ENCODE measurements at places on chromosomes 6 and 20. TPM values are rescaled to one million over a fixed set of nuclear protein-coding genes. Genes with fewer than 3 reads are reported as not detected.

DNA sequence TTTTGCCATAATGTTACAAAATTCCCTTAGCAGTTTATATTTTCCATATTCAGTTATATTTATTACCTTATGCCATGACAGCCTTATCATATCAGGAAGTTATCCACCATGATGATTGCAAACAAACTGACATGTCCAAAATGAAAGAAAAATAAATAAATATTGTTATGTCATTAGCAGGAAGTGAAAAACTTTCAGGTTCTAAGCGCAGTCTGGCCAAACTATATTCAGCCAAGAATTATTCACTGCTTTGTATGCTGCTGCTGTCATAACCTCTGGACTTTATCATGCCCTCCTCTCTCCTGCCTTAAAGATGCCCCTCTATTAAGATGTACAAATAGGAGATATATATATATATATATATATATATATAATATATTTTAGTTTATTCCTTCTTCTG lies 27.7 kb upstream of the DEFB112 start:
- DNase-seq, result no peak

- DNase-seq, result no peak
Measured at GRCh38 chr6:33339193-33339592, 21.6 kb upstream of the ZBTB22 start.

DNA sequence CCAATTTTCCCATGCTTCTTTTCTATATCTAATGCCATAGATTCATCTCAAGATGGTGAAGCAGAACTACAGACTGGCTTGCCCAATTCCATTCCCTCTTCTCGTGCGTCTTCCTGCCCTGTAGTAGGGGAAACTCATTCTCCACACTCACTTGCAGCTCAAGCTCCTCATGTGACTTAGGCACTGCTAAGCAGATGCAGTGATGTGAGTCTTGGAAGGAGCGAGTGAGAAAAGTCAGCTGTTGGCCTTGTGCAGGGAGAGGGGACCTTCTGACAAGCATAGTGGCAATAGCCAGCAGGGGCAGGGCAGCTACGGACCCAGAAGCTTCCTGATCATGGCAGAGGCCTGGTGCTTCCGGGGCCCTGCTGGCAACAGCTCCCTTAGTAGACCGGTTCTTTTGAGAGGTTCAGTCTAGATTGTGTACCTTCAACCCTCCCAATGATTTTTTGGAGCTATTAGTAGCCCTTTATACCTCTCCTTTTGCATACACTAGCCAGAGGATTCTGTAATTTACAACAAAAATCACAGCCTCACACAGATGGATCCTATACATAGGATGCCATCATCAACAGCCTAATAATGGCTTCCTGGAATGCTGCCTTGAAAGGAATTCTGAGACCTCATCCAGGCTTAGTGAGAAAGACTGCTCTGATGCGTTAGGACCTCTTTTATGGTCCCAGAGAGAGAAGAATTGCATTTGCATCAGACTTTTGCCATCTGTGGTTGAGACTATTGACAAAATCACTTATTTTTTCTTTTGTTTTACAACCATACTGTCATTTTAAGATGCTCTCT lies 121.5 kb upstream of the RIPOR2 start:
- DNase-seq, result no peak

DNA sequence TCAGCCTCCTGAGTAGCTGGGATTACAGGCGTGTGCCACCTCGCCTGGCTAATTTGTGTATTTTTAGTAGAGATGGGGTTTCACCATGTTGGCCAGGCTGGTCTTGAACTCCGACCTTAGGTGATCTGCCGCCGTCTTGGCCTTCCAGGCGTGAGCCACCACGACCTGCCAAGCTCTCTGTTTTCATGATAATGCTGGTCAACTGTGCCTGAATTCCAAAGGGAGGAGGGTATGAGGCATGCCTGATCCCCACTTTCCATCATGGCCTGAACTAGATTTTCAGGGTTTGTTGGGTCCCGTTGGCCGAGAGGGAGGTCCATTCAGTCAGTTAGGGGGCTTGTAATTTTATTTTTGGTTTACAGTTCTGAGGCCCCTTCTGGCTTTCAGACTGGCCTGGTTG lies 28.0 kb upstream of the ANGPT4 start:
- no peak for DNase-seq

- DNase-seq, result no peak
Measured at GRCh38 chr6:166938704-166939103, 17.6 kb downstream of the RNASET2 start.

DNA sequence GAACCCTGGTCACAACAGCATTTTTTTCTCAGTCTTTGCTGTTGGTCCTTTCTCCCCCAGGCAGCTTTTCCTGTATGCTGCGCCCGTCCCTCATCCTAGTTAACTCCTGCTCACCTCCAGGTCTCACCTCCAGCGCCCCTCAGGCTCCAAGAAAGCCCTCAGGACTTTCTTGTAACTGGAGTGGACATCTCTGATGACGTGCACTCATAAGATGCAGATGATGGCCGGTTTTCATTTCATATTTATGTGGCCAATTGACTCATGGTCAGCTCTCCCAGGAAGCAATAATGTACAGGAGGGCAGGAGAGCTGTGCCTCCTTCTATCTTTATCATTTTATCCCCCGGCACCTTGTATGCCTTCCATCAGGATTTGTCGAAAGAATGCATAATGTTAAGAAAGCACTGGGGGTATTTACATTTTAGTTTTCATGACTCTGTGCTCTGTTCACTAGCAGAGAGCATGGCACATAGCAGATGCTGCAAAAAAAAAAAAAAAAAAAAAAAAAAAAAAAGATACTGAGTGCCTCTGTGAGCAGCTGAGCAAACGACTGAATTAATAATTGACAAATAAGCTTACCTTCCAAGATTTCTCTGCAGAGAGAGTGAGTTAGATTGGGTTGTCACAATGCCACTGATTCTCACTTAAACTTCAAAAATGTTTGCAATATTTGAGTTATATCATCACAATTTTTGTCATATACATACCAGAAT lies 170.2 kb downstream of the DOK5 start:
- no peak for DNase-seq

DNA sequence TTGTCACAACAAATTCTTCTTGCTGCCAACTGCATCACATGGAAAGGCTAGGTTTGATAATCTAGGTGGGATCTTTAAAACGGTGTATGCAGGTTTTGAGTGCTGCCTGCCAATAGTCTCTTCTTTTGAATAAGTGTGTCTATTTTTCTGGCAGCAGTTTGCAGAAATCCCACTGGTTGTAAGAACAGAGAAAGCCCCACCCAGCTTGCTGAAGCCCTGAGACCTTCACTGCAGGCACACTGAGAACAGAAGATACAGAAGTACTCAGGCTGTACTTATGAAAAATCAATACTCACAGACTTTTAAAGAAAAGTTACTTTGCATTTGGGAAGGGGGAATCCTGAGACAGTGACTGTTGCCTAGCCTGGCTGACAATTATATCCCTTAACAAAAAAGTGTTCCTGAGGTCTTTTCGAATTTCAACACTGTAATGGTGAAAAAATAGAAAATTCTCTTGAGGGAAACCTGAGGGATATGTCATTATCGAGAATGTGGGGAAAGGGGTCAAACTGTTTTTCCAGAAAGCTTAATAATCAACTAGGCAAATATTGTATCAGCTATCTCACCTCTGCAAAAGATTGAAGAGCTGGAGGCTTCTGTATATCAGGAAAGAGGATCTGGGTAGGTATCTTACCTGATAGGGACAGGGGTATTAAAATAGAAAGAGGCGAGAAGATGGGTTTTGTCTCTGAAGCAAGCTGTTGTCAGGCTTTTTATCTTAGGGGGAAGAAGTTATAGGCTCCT lies 199.9 kb downstream of the LRFN2 start:
- no peak for DNase-seq

DNA sequence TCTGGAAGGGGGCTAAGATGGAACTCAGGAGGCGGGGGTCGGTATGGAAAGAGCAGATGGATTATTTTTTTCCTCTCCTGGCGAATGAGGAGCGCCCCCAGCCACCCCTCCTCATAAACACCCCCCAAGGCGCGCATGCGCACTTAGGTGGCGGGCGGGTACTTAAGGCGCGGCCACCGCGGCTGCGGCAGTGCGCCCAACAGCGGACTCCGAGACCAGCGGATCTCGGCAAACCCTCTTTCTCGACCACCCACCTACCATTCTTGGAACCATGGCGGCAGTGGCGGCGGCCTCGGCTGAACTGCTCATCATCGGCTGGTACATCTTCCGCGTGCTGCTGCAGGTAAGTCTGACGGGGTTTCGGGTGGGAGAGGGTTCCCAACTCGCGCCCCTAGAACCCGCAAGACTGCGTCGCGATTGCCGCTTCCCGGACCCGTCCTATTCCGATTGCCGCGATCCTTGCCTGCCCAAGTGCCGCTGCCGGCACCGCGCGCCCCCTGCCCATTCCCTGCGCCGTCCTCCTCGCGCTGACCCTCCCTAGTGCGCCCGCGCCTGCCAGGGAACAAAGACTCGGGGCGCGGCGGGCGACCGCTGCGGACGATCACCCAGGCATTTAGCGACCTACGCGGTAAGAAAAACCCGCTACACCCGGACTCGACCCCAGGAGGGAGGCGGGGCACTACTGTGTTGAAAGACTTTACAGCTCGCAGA lies at the start of gene NNAT:
Gene NNAT, plus strand, starts transcription at position 190 of the 711 bp plus-strand sequence. Its CDS starts 82 bp downstream, at position 272.
- DNase-seq, result no peak

DNA sequence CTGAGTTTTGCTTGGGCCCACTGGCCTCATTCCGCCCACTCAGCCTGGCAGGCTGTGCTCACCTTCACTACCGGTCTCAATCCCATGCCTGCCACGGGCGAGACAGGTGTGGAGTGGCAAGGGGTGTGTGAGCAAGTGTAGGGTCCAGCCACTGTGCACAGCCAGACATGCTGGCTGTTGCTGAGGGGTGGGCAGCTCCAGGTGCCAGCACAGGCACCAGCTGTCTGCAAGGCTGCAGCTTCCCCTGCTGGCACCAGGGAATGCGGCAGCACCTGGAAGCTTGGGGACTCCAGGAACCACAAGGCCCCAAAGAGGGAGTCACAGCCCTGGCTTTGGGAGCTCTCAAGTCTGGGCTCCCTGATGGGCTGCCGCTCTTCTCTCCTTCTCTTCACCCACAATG lies 372.7 kb downstream of the CBLN4 start:
- no peak for DNase-seq

DNA sequence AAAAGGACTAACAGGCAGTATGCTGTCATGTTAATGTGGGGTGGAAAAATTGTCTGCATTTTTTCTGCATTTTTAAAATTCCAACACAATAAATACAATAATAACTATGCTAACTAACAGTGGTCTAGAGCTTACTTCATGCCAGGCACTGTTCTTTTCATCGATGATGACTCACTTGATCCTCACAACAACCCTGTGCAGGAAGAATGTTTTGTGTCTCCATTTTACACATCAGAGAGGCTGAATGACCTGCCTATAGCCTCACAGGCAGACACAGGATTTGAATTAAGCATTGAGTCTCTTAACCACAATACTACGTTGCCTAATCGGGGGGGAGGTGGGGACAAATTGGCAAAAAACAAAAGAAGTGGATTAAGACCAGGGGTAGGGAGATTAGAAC lies 26.9 kb upstream of the FANCE start:
- DNase-seq, result no peak

DNA sequence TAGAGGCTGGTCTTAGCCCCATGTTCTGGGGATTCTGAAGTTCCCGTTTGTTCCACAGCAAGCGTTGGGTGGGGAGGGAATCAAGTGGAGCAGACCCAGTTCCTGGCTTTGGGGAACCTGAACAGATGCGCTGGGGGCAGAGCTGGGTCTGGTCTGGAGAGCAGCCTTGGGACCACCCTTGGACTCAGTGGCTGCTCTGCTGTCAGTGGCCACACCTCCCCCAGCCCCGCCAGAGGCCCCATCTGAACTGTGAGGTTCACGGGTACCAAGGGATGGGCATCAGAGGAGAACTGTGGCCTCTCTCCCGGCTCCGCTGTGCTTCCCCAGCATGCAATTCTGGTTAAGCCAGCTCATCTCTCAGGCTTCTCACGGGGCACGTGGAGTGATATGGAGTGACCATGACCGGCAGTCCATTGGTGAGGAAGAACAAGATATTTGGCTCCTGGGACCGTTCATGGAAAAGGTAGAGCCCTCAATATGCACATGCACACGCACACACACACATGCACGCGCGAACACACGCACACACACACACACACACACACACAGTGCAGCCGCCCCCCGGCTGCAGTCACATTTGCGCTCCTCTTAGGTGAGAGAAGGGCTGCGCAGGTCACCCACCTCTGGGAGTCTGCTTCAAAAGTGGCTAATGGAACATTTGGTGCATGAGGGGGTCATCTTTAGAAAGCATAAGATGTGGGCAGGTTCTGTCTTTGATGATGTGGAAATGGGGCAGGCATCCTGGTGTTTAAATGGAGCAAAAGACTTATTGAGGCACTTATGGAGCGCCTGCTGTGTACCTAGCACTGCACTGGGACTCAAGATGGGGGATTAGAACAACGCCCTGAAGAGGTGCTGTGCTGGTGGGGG lies 6.0 kb downstream of the DLGAP4 start:
- DNase-seq, result no peak

- DNase-seq, result no peak
Measured at GRCh38 chr20:62066983-62067433, 1.3 kb upstream of the TAF4 start.

DNA sequence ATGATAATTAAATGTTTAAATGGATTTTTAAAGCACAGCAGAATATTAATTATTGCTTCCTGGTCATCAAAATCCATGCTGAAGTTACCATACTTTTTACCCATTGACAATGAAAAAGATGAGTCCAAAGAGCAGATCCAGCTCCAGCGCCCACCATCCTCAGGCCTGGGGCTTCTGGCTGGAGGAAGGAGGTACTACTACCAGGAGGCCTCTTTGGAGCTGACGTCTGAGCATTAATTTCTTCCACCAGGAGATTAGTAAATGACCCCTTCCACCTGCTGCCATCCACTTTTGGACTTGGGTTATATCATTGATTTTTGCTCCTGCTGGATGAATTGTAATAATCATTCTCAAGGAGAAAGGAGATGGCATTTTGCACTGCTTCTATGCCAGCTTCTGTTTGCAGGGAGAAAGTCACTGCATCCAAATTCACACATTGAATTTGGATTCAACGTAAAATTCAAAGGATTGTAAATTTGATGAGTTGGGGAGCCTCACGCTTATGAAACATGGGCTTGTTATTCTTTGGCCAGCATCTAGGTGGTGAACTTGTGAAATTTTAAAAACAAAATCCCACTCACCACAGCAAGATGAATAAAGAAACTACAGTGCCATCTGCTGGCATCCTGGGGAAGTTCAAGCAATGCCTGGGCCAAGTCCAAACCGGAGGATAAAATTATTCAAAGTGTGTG lies 121.8 kb downstream of the SASH1 start:
- DNase-seq, result peak; percentile 52

GRCh38 chr20:59403261-59403961 lies 103.0 kb downstream of the EDN3 start:
- peak; percentile 44 for DNase-seq

Gene LRP11
- total RNA-seq, result 25.7 TPM

Gene HLA-DRB1
- 90.4 TPM for total RNA-seq

Gene FAXC
- total RNA-seq, result not detected

Gene CRISP2
- total RNA-seq, result not detected

Gene MUCL3
- not detected for total RNA-seq

Gene CST7
- 1.7 TPM for total RNA-seq

Gene TRAPPC3L
- total RNA-seq, result 0.24 TPM
